CD4-positive, CD25-positive, alpha-beta regulatory T cell (primary cell): ENCODE measurements at places on chromosomes 4 and X.

DNA sequence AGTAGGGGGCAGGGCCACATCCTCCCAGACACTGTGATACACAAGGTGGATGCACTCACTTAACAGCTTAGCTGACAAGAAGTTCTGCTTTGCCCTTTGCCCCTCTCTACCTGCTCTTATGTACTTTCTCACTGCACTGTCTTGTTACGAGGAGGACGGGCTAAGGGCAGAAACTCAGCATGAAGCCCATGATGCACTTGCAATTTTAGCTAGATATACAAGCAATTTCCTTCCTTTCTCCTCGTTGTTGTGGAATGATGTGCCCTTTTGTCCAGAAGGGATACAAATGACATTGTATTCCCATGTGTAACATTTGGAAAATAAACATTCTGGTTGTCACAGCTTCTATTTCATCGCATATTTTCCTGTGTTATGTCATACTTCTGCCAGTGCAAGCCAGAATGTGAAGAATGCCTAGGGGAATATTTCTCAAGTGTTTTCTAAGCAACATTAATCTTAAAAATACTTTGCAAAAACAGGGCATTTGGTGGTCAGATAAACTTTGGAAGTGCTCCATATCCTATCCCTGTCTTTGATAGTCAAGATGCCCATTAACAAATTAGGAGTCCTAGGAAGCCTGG, 47.2 kb downstream of the MAOA start:
- no peak for DNase-seq

DNA sequence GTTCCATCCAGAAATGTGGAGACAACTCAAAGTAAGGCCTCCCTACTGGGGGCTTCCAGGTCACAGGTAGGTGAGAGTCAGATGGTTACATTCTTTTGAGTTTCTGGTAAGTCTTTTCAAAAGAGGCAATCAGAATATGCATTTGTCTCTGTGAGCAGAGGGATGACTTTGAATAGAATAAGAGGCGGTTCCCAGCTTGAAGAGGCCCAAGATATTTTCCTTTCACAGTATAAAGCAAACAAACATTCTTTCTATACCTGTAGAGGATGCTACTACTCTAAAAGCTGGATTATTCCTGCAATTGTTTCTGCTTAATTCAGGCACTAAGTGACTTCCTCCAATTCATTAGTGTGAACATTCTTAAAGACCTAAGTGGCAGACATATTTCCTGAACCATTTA, 44.4 kb downstream of the DIAPH2 start:
- no peak for DNase-seq

GRCh38 chr4:33998291-33998690, 2246.0 kb downstream of the ARAP2 start:
- DNase-seq = no peak

GRCh38 chrX:84865113-84865512, 138.6 kb upstream of the APOOL start:
- no peak for DNase-seq
